ENCODE measurements at places on chromosomes 3 and 15. TPM values are rescaled to one million over a fixed set of nuclear protein-coding genes. Genes with fewer than 3 reads are reported as not detected.

KNG1 gene
- not detected for total RNA-seq

CCR8 gene
- total RNA-seq = not detected

DNA sequence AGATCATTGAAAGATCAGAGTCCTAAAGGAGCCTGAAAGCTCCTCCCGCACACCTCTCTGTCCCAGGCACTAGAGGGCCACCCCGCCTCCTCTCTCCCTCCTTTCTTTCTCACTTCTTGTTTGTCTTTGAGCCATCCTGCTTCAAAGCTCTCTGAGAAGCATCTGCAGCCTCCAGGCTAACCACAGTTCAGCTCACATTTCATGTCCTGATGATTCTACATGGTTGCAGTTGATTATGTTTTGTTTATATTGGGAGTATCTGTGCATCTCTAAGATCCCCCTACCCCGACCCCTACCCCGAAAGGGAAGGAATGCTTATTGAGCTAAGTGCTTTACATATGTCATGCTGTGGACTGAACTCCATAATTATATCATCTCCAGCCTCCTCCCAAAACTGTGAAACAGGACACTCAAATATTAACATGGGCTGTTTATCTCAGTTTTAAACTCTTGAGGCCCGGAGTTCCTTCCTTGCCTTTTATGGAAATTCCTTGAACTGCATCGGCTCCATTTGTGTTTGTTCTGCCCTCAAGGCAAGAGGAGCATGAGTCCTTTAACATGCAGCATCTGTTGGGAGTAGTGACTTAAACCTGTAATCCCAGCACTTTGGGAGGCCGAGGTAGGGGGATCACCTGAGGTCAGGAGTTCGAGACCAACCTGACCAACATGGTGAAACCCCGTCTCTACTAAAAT, 30.9 kb downstream of the MGLL start:
- H3K27ac ChIP-seq = peak overlapping the region; percentile 88
- H3K27me3 ChIP-seq = no peaks in the 10 kb centered on the region
- peak; percentile 86 for DNase-seq

DNA sequence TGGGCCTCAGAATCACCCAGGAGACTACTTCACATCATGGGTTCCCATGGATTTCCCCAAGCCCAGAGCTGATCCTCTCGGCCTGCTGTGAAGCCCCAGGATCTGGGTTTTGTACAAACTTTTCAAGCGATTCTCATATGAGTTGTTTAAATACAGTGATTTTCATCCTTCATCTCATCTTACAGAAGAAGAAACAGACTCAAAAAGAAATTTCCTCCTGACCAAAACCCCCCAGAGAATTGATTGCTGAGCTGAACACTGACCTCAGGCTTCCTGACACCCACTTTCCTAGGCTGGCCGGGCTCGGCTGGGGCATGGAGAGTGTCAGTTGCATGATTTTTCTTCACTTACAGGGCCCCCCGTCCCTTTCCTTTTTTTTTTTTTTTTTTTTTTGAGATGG, 60.3 kb downstream of the BDH1 start:
- H3K4me3 ChIP-seq = no peak overlapping the region
- no peak overlapping the region for H3K27ac ChIP-seq
- no peaks in the 10 kb centered on the region for H3K27me3 ChIP-seq

GRCh38 chr3:179079537-179079936, 7.9 kb upstream of the ZMAT3 start:
- peaks cover 12% of the 10 kb centered on the region for H3K4me1 ChIP-seq
- H3K27ac ChIP-seq = no peak overlapping the region
- DNase-seq = no peak
- no peaks in the 10 kb centered on the region for H3K36me3 ChIP-seq
- H3K4me3 ChIP-seq = no peak overlapping the region

HRG gene
- total RNA-seq = not detected

CSTA gene
- not detected for total RNA-seq

DNA sequence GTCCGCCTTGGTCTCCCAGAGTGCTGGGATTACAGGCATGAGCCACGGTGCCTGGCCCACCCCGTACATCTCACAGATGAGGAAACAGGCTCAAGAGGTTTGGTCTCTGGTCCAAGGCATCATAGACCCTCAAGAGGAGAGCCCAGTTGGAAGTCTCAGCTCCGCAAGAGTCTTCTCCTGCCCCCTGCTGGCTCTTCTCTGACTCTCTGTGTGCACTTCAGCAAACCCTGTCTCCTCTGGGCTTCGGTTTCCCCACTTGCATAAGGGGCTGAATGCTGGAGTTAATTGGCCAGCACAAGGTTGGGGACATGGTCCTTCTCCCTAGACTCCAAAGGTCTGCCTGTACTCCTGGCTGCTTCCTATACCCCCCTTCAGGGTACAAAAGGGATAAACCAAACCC, 3.9 kb downstream of the MST1R start:
- no peak for DNase-seq
- peaks cover 1% of the 10 kb centered on the region for H3K27me3 ChIP-seq
- no peak overlapping the region for H3K4me3 ChIP-seq

DNA sequence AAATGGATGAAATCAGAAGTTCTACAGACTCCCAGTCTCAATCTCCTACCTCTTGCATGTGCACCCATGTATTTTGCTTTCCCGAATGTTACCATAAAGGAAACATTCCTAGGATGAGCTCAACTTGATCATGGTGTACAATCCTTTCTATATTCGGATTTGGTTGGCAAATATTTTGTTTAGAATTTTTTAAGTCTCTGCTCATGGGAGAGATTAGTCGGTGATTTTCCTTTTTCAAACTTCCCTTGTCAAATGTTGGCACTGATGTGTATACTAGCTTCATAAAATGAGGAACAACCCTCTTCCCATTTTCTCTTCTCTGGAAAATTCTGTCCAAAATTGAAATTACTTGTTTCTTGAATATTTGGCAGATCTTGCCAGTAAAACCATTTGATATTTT, 317.6 kb upstream of the RASGRP1 start:
- H3K4me1 ChIP-seq = peaks cover 95% of the 10 kb centered on the region
- DNase-seq = no peak
- H3K4me3 ChIP-seq = no peak overlapping the region

DNA sequence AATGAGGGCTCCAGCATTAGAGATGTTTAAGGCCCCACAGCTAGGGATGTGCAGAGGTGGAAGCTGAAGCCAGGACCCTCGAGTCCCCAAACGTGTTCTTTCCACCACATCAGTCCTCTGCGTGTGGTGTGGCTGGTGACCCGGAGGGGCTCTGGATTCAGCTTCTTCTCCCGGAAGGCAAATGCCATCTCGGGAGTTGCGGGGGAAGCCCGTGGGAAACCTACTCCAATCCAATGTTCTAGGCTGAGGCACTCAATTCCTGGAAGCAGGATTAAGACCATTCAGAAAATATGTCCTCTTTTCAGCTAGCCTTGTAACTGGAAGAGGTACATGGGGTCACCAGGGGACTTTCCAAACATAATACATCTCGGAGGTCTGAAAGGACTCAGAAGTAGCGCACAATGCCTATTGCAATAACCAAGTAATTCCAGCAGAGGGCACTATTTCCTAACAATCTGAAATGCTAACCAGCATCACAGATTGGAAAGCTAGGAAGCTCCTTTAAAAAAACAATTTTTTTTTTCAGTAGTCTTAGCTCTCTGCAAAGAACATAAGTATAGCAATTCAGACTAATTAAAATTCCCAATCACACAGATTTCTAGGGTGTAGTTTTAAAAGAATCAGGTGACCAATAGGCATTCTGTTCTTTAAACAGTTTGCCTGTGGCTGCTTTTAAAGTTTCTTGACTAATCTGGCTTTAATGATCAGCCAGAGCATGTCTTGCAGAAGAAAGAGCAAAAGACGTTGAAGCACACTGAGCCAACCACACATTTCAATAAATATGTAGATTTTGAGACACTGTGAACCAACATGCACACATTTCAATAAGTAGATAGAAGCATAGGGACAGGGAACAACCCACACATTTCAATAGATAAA, 36.1 kb downstream of the BNC1 start:
- no peak overlapping the region for H3K27ac ChIP-seq
- H3K27me3 ChIP-seq = peaks cover 6% of the 10 kb centered on the region
- peak; percentile 63 for DNase-seq
- no peak overlapping the region for H3K4me3 ChIP-seq
- no peaks in the 10 kb centered on the region for H3K4me1 ChIP-seq

All from HFFc6 (cell line).